Activated CD4-positive, alpha-beta T cell treated with anti-CD3 and anti-CD28 coated beads for 24 hours (primary cell): ENCODE measurements at places on chromosomes 3 and 15.
A peak's percentile ranks its signal among the peaks of the same experiment; 100 is the strongest.

DNA sequence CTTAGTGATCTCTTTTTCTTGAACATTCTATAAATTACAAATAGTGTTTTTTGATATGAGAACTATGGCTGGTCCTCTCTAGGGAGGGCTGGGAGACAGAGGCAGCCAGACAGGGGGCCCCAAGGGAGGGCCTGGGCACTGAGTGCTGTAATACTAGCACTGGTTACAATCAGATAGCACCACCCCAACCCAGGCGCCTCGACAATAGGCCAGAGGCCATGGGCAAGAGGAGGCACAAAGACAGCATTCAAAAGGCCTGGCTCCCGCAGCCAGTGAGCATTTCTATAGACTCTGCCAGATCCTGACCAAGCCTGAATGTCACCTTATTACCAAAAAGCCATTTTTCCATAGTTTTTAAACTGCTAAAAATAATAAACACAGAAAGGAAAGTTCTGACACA, 158.5 kb downstream of the THRB start:
- no peak for DNase-seq

DNA sequence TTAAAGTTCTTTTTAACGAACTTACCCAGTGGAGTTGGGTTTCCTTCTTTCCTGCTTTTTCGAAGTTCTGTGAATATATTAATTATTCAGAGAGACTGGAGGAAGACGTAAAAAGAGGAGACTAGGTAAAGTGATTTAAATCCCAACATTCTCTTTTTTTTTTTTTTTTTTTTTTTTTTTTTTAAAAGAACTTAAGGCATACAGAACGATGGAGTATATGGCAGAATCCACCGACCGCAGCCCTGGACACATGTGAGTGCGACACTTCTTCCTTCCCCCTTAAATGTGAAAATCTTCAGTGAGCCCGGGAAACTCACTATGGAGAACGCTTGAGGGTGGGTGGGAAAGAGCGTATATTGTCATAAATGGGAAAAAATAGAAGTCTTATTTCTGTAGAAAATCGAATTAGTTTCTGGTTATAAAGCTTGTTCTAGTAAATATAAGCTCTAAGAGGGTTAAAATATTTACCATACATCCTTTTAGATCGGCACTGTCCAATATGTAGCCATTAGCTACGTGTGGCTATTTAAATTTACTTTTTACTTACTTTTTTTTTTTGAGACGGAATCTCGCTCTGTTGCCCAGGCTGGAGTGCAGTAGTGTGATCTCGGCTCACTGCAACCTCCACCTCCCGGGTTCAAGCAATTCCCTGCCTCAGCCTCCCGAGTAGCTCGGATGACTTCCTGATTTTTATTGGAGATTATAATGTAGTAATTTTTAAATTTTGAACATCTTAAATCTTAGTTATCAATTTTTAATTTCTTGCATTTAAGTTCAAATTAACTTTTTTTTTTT, 892 bp downstream of the NMD3 start:
- peak; percentile 1 for DNase-seq

DNA sequence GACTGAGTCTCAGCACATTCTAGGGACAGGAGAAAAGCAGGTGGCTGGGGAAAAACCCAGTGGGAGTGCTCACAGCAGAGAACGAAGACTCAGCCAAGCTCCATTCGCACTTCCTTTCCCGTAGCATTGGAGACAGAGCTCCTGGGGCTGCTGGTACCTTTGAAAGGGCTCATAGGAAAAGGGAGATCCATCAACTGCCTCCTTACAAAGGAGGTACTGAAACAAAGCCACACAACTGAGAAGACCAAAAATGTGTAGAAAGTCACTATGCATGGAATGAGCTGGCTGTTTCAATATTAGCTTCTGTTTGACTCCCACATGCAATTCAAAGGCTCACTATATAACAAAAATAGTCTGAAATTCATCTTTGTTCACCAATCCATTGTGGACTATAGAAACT, 16.9 kb downstream of the STIMATE start:
- no peak for DNase-seq

DNA sequence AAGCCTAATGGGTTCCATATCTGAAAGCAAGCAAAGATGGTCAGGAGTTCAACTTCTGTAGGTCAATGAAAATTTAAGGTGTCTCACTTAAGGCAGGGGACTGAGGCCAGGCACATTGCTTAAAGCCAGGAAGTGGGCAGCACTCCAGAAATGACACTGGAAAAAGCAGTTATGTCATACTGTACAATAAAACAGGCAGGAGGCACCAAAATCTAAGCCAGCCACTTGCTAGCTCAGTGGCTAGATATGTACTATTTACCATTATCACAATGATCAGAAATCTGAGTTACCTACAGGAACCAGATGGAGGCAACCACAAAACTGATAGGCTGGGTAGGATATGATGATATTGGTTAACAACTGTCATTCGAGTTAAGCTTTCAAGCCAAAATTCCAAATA, 57.3 kb downstream of the FRMD5 start:
- no peak for DNase-seq

- DNase-seq: no peak
These were observed 77.3 kb upstream of the LMCD1 start for GRCh38 chr3:8424281-8424680.

GRCh38 chr15:81092559-81092902, 41.5 kb upstream of the CFAP161 start:
- DNase-seq: no peak

- peak; percentile 14 for DNase-seq
These were observed 11.3 kb upstream of the SOX2 start for GRCh38 chr3:181700168-181701087.

DNA sequence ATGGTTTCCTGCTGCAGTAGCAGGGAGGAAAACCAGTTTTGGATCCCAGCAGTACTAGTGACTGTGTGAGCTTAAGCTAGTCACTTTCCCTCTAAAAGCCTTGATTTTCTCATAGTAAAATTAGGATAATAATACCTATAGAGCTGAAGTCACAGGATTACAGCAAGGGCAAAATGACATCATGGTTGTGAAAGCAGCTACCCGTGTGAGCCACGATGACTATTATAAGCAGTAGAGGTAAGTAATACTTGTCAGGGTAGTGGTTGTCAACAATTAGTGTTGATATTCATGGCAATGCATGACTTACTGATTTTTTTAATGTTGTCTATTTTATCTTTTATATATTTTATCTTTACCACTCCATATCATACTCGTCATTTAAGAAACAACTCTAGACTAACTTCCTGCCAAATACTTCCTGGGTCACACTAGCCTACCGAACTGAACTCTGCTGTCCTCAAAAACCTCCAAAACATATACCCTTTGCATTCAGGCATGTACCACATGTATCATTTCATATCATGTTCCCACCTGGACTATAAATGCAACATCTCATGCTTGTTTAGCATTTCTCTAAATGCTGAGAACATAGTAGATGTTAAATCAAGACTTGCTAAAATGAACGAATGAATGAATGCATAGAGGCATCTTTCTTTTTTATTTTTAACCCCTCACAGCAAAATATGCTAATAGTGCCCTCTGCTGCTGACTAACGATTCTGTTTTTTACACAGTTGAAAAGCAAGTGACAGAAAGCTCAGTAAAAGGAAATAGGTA, 172.6 kb downstream of the P3H2 start:
- DNase-seq: no peak

DNA sequence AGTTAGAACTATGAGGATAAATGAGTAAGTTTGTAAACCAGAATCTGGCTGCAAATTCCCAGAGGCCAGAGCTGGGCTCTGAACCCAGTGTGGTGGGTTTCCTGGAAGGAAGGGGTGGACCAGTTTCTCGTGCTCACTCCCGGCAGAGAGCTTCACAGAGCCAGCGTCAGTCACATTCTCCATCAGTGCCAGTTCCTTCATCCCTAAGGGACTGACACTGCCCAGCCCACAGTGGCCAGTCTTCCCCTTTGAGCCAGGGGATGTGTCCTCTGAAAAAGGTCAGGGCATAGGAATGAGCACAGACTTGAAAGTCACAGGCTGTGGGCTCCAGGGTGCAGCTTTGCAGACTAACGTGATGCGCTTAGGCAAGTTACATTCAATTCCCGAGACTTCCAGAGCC, 135.8 kb upstream of the HACD2 start:
- DNase-seq: no peak

GRCh38 chr15:100049483-100049882, 292.3 kb downstream of the ADAMTS17 start:
- DNase-seq: no peak

DNA sequence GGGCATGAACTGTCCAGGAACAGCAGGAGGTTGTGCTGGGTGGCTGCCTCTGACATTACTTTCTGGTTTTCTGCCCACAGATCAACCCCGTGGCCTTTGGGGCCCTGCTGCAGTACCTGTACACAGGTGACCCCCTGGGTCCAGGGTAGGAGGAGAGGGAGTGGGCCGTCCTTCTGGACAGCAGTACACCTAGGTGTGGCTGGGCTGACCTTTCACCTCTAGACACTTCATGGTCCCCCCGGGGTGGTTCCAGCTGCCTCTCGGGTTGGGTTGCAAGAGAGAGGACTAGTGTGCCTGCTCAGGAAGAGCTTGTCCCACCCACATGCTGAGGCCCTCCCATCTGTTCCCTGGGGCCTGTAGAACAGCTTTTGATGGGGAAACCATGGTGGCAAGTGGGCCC, 3.7 kb downstream of the ABTB1 start:
- no peak for DNase-seq

DNA sequence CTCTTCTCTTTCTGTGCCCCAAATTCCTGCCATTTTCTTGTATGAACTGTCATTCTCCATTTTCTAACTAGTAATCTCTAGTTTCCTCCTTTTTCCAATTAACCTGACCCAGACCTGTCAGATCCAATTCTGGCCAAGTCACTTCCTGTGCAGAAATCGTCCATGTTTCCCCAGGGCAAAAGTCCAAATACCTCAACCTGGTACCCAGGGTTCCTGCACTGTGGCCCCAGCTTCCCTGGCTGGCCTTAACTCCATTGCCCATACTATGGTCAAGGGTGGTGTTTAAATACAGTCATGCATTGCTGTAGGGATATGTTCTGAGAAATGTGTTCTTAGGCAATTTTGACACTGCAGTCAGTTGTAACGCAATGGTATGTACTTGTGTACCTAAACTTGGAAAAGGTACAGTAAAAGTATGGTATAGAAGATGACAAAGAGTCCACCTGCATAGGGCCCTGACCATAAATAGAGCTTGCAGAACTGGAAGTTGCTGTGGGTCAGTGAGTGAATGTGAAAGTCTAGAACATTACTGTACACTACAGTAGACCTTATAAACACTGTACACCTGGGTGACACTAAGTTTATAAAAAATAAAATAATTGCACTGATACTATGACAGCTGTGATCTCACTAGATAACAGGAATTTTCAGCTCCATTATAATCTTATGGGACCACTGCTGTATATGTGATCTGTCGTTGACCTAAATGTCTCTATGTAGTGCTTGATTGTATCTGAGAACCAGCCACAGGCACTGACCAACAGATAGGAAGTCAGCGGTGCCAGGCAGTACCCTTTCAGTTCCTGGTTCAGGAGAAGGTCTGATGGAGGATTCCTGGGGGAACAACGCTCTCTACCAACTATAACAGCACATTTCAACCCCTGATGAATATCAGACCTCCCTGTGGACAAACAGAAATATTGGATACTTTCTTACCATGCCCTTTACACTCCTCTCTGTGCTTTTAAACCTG, 336.1 kb upstream of the PROK2 start:
- DNase-seq: no peak

GRCh38 chr3:128359846-128360642, 106.6 kb downstream of the DNAJB8 start:
- no peak for DNase-seq

DNA sequence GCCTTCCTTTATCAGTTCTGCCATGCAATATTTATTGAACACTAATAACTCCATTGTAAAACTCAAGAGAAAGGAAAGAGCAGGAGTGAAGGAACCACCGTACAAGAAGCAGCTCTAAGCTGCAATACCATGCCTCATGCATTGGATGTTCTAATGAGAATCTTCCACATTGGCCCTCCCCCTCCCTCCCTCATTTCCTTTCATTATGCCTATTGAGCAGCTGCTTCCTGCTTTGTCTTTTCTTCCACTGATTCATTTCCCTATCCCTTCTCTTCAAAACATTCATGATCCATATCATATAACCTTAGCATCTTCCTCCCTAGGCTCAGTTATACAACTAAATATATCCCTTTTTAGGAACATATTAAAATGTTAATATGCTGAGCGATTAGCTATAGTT, 698.7 kb upstream of the GOLIM4 start:
- no peak for DNase-seq

GRCh38 chr3:4083225-4084015, 219.7 kb upstream of the SETMAR start:
- DNase-seq: no peak

DNA sequence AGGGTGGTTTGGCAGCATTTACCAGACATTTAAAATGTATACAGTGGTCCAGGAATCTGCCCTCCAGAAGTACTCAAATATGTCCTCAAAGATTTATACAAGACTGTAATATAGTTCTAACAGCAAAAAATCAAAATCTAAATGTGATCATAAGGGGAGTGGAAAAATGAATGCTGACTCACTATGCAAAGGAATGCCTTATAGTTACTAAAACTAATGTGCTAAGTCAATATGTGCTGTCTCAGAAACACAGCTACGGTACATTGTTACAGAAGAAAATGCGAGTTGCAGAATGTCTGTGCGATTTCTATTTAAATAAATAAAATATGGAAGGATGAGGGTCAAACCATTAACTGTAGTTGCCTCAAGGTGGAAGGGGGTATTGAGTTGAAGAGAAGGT, 230.1 kb upstream of the UBE2E1 start:
- no peak for DNase-seq

- DNase-seq: no peak
These were observed 56.8 kb downstream of the CMSS1 start for GRCh38 chr3:99874237-99875002.

GRCh38 chr3:177146646-177147045, 50.6 kb downstream of the TBL1XR1 start:
- DNase-seq: no peak

GRCh38 chr15:88803920-88804247, 648 bp downstream of the ACAN start:
- no peak for DNase-seq

GRCh38 chr3:127059072-127059471, 76.2 kb downstream of the PLXNA1 start:
- no peak for DNase-seq

- no peak for DNase-seq
These were observed 23.4 kb upstream of the SLC2A2 start for GRCh38 chr3:171049861-171050444.

- DNase-seq: no peak
These were observed 148.4 kb upstream of the TLE3 start for GRCh38 chr15:70245932-70246622.

- DNase-seq: no peak
These were observed 57.6 kb downstream of the ST8SIA2 start for GRCh38 chr15:92451225-92451825.

DNA sequence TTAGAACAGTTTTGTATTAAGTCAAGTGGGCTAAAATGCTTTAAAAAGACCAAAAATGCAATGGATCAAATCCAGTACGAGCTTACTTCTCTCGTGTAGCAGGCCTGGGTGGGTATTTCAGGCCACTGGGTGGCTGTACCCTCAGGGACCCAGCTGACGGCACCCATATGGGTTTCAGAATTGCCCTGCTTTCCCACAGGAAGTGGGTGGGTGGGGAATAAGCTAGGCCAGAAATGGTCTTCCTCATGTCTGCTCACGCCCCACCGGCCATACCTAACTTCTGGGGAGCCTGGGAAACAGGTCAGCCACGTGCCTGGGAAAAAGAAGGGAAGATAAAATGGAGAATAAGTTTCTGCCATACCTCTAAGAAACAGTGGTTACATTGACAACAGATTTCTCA, 20.3 kb downstream of the GPR160 start:
- no peak for DNase-seq
